ENCODE measurements at places on chromosomes 1 and 21.

DNA sequence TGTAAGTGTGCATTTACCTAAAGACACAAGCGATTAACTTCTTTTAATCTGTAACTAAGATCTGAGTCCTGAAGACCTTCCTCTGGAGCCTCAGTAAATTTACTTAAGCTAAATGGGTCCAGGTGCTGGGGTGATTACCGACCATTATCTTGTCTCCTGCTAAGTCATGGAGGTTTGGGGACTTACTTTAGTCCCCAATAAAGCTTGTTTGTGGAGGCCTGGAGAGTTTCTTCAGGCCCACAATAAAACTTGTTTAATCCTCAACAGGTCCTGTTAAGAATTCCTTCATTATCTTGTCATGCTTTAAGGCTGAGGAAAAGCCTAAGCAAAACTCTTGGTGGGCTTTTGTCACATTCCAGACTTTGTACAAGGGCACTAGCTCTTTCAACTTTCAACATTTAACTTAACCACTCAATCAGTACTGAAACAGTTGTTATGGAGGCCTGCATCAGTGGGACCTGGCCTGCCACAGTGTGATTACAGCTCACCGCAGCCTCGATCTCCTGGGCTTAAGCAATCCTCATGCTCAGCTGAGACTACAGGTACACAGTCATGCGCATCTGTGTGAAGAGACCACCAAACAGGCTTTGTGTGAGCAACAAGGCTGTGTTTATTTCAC is 84.0 kb downstream of the FMO4 start:
- no peak for DNase-seq

DNA sequence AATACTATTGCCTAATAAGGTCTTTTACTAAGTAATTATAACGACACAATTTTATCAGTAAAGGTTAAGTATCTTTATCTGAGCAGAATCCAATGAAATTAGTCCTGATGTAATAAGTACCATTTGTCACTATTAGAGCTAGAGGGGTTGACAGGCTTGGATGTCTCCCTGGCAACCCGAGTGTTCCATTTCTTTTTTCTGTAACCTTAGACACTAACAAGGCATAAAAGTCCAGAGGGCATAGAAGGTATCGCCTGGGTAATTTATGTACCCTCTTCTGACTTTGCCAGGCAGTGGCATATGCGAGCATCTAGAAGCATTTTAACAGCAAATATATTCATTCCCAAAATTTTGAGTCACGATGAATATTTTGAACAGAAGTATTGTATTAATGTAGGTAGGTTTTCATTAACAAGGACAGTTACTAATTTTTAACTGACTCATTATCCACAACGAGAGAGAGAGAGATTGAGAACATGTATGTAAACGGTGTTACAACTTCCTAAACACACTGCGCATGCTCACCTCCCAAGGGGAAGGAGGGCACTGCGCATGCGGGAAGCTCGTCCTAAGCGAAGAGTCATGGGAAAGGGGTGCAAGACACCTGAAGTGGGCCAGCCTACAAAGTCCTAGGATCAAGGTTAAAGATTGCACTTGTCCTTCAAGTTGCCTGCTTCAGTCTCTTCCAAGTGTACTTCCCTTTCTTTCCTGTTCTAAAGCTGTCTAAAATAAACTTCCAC is 423.9 kb downstream of the DSCAM start:
- DNase-seq, result no peak

DNA sequence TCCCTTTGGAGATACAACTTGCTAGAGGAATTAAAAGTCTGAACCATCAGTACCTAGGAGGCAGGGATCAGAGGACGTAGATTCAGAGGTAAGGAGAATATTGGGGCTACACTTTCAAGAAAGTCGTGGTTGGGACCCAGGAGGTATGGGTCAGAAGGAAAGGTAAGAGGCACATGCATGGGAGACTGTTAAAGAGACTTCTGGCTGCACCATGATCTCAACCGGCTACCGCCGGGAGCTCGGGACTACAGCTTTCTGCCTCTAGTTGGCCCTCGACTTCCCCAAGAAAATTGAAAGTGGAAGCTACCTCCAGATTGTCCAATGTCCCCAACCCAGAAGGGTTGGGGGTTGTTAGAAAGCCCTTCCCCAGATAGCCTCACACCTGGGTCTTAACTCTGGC is 355.7 kb upstream of the TMPRSS15 start:
- no peak for DNase-seq

DNA sequence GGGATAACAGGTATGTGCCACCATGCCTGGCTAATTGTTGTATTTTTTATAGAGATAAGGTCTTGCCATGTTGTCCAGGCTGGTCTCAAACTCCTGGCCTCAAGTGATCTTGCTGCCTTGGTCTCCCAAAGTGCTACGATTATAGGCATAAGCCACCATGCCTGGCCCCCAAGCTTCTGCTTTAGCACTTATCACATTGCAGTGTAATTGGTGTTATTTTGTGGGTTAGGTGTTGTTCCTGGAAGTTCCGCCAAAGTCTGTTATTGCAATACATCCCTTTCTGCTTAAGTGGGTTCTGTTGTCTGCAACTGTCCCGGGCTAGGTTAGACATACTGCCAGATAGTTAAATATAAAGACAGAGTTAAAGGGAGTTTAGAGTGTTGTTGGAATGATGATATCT is 3.4 kb downstream of the ZCCHC17 start:
- no peak for DNase-seq

DNA sequence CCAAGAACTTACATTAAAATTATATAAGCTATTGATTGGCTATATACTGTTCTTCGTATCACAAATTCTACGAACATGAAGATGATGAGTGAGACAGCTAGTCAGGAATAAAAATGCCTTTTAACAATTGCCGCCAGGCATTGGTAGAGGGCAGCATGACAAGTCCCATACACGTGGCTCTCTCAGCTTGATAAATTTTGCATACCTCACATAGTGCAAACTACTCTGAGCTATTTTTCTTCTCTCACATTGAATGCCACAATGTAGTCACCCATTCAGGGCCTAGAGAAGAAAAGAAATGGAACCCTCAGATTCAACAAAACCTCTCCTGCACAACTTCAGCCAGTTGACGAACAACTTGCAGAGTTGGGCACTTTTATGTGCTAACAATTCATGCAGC is 27.0 kb upstream of the FMO2 start:
- no peak for DNase-seq
